ENCODE measurements at places on chromosomes 6 and 20.

GRCh38 chr20:31974951-31975487 is 7.1 kb downstream of the XKR7 start:
- peak; percentile 80 for DNase-seq

GRCh38 chr20:24693466-24694156 is 224.2 kb downstream of the SYNDIG1 start:
- DNase-seq = no peak

GRCh38 chr6:137341681-137342195 is 122.6 kb upstream of the IFNGR1 start:
- peak; percentile 60 for DNase-seq

GRCh38 chr6:28355743-28356665 is 6.3 kb downstream of the ZKSCAN3 start:
- DNase-seq = peak; percentile 90

DNA sequence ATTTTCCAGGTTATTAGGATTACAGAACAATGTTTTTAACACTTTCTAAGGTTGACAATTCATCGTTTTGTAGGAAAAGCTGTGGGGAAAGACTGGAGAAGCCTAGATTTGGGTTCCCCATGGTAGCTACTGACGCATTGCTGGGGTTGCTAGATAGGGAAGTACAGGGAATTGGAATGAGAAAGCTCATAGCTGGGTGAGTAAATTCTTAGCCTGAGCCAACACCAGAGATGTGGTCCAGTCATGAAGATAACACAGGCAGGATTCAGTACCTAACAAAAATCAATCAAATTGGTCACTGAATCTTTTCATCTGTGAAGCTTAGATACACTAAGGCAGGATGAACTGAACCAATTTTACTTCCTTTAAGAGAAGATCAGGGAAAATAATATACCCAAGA is 35.7 kb downstream of the RIN2 start:
- no peak for DNase-seq

DNA sequence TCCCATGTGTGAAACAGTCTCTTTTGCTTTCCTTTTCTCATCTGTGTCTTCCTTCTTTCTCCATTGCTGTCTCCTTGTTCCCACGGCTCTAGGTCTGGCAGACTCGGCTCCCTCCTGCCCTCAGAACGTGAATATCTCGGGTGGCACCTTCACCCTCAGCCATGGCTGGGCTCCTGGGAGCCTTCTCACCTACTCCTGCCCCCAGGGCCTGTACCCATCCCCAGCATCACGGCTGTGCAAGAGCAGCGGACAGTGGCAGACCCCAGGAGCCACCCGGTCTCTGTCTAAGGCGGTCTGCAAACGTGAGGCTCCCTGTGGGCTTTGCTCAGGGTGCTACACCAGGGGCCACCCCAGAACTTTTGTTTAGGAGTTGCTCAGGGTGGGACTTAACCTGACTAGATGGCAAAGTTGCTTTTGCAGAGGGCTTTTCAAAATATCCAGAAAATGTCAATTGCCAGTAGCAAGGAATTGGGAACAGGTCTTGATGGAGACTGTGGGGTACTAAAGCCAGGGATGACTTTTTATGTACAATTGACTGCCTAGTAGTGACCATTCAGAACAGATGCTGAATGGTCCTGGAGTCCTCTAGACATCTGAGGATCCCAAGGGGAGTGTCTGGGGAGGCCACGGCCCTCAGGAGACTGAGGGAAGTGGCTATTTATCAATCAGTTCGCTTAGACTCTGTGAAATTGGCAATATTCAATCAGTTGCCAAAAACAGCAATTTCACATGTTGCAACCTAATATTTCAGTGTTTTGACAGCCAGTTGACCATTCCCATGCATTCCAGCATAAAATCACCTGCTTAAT is 550 bp downstream of the C2 start:
- no peak for DNase-seq

DNA sequence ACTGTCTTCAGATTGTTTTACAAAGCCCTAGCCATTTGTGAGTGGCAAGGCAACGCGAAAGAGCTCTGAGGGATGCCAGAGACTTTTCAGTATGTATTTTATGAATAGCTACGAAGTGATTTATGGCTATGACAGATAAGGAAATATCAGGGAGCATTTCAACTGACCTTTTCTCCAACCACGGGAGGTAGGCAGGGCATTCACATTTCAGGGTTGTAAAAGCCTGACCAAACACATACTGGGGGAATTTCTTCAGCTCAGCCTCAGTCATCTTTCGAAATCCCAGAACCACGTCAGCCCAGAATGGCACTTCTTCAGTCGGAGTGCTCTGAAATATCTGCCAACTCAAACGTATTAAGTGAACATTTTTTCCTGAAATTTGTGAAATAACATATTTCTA is 10.8 kb downstream of the DDO start:
- DNase-seq = no peak

- DNase-seq = no peak
These were observed 512.2 kb downstream of the CD109 start for GRCh38 chr6:74208239-74208638.

GRCh38 chr6:155974811-155975323 is 519.2 kb upstream of the NOX3 start:
- no peak for DNase-seq

GRCh38 chr6:169184419-169184818 is 69.2 kb downstream of the THBS2 start:
- DNase-seq = no peak

GRCh38 chr6:117449549-117450439 is 24.1 kb upstream of the ROS1 start:
- DNase-seq = peak; percentile 60

DNA sequence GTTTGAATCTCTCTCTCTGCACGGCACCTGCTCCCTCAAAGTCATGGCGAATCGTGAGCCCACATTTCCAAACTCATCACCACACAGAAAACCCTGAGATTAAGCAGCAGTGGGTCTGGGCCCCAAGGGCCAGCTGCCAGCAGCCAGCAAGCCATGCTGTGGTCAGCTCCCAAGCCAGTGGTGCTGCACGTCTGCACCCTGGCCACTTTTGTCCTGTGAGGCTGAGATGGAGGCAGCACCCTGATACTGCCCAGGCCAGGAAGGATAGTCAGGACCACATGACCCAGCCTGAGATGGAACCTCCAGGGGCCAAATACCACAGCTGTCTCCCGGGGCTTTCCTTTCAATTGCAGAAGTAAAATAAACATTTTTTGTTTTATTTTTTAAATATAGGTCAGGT is 93.9 kb downstream of the PRND start:
- no peak for DNase-seq

DNA sequence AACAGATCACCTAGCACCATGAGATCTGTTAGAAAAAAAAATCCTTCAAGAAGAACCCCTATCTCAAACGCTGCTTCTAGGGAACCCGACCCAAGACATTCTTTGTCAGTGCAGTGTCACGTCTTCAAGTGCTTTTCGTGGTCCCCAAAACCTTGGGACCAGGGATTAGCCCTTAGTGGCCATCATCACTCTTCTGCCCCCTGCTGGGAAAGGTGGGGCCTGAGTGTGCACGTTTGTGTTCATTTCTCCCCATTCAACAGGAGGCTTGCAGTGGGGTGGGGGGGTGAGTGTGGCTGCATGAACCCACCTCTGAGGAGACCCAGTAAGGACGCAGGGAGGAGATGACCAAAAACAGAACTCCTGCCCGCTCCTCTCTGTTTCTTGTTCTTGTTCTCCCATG is 218.2 kb upstream of the RNF24 start:
- peak; percentile 13 for DNase-seq

GRCh38 chr6:35451354-35452182 is 570 bp upstream of the FANCE start:
- DNase-seq = peak; percentile 42

DNA sequence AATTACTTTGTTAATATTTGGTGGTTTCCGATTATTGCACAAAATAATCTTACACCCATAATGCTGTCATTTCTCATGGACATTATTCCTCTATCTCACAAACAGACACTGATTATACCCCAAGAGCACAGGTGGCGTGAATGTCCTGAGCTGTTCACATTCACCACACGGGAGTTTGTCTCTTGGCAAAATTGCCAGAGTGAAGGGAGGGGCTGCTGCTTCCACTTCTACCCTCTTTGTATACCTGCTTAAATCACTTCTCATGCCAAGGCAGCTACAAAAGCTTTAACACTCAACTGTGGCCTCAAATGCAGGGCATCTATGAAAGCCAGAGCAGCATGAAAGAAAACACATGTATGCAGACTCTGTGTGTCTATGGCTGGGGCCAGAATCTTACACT is 41.9 kb upstream of the SLA2 start:
- no peak for DNase-seq

- no peak for DNase-seq
These were observed 312.0 kb downstream of the SAMD5 start for GRCh38 chr6:147820520-147820919.

- no peak for DNase-seq
These were observed 18.2 kb downstream of the DSE start for GRCh38 chr6:116388924-116389323.

DNA sequence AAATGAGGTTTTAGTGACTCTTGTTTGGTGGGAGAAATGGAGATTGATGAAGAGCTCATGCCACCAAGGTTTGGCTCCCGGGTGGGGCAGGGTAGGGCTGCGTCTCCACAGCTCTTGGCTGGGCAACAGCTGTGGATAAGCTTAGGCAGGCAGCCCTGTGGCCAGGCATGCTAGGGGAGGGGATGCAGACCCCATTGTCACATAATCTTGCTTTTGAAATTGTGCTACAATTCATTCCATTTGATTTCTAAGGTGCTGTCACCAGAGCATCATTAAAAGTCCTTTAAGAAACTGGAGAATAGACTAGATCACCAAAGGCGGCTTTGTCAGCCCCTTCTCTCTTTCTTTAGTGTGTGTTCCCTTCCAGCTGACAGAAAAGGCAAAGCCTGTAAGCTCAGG is 574.2 kb upstream of the JAG1 start:
- DNase-seq = peak; percentile 17

DNA sequence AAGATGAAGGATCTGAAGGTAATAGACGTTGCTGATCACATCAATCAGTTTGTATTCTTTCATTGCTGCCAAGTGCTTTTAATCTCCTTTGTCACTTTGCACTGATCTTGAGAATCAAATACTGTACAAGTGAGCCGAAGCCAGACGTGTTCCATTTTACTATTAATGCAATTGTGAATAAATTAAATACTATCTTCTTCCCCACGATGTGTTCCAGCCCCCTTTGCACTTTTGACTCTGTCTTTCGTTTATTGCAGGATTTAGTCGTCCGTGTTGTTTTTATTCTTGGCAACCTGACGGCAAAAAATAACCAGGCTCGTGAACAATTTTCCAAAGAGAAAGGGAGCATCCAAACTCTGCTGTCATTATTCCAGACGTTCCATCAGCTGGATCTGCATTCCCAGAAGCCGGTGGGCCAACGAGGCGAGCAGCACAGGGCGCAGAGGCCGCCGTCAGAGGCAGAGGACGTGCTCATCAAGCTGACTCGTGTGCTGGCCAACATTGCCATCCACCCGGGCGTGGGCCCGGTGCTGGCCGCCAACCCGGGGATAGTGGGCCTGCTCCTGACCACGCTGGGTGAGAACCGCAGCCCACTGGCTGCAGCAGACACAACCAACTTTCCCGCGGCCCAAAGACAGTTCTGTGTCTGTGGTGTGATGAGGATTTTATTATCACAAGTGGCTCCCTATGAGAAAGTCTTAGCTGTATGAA is 104.7 kb downstream of the ARMC2 start:
- no peak for DNase-seq

GRCh38 chr20:50704971-50705370 is 13.6 kb upstream of the RIPOR3 start:
- no peak for DNase-seq

DNA sequence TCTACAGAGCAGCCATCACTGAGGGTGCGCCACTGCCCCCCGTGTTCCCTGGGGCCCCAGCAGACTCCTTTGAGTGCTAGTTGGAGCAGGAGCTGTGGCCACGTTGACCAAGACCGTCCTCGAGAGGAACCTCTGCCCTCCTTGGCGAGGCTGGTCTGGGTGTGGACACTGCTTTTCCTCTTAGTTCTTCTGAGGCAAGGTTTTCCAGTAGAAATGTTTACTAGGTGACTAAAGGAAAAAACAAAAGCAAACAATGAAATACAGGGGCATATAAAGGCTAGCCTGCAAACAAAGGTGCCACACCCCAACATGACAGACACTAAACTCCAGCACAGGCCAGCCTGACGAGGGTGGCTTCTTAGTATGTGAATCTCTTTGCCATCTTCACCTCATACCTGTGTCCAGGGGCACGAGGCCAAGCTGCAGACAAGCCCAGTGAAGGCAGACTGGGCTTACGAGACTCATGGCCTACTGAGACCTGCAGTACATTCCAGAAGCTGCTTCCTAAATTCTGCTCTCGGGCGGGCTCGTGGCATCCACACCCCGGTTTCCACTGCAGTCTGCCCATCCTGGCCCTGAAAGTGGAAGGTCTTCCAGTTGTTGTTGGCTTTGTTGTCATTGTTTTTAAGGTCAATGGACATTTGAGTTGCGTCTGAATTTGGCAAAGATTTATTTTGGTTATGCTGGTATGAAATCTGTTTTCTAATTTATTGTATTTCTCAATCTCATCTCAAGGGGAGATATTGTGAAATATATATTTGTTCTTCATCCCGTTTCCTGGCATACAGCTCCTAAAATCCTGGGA is 39.2 kb downstream of the FAM50B start:
- DNase-seq = no peak

- no peak for DNase-seq
These were observed 261.8 kb downstream of the ADGB start for GRCh38 chr6:146860583-146860982.

DNA sequence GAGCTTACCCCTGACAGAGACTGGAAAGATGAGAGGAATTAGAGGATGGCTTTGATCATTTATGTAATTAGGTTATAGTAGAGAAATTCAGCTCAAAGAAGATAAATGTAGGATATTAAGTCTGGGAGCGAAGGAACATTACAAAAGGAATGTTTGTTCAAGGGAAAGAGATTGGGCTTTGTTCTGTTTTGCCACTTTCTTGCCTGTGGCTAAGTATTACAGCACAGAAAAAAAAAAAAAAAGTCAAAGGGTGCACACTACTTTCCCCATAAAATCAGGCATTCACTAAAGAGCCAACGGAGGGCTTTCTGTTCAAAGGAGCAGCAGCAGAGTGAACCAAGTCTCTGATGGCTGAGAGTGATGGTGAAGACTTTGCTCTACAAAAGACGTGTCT is 5.0 kb upstream of the HDDC2 start:
- no peak for DNase-seq

DNA sequence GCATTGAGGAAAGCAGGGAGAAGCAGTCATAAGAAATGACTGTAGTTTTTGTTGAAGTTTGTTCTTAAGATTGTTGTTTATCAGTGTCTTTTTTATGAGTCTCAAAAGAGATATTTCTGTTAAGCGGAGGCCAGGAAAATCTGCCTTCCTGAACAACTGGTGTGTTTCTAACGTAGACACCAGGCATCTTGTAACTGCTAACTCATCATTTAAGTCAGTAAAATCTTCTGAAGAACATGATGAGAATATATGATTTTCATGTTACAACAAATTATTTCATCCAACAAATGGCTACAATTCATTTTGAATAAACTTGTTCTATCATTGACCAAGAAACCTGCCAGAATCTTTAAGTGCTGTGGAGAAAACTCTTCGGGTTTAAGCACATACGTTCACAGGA is 84.0 kb downstream of the RPS12 start:
- DNase-seq = no peak

GRCh38 chr20:38201356-38201755 is 36.3 kb upstream of the TGM2 start:
- no peak for DNase-seq

- peak; percentile 31 for DNase-seq
These were observed 8.4 kb upstream of the NR2E1 start for GRCh38 chr6:108157234-108157980.
